Thyroid gland (tissue), 4 donors: ENCODE measurements at places on chromosomes 4 and X. TPM values are rescaled to one million over a fixed set of nuclear protein-coding genes. Genes with fewer than 3 reads are reported as not detected.

Gene ADGRL3
- total RNA-seq, result 2.0 TPM

DNA sequence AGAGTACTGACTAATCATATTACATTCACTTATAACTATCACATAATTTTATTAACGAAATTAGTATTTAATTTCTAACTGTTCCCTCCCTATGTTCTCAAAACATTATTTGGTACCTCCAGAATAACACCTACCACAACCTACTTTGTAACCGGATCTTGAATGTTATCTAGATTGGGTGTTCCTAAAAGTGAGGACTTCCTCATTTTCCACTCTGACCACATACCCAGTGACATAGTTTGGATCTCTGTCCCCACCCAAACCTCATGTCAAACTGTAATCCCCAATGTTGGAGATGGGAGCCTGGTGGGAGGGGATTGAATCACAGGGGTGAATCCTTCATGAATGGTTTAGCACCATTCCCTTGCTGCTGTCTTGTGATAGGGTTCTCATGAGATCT, 21.8 kb downstream of the NR3C2 start:
- H3K4me3 ChIP-seq, result no peak overlapping the region
- no peak for DNase-seq
- H3K4me1 ChIP-seq, result peaks cover 5% of the 10 kb centered on the region
- no peaks in the 10 kb centered on the region for H3K36me3 ChIP-seq

Gene TRO
- total RNA-seq, result 42.1 TPM

Gene UGT2A1
- total RNA-seq, result not detected

Gene P2RY8
- total RNA-seq, result 2.4 TPM

Gene XAGE1A
- total RNA-seq, result not detected

- no peaks in the 10 kb centered on the region for H3K36me3 ChIP-seq
- DNase-seq, result peak; percentile 9
- no peaks in the 10 kb centered on the region for H3K27me3 ChIP-seq
- peaks cover 9% of the 10 kb centered on the region for H3K4me1 ChIP-seq
- no peak overlapping the region for H3K4me3 ChIP-seq
Observed at GRCh38 chr4:89410687-89411086, 103.1 kb upstream of the GPRIN3 start.

DNA sequence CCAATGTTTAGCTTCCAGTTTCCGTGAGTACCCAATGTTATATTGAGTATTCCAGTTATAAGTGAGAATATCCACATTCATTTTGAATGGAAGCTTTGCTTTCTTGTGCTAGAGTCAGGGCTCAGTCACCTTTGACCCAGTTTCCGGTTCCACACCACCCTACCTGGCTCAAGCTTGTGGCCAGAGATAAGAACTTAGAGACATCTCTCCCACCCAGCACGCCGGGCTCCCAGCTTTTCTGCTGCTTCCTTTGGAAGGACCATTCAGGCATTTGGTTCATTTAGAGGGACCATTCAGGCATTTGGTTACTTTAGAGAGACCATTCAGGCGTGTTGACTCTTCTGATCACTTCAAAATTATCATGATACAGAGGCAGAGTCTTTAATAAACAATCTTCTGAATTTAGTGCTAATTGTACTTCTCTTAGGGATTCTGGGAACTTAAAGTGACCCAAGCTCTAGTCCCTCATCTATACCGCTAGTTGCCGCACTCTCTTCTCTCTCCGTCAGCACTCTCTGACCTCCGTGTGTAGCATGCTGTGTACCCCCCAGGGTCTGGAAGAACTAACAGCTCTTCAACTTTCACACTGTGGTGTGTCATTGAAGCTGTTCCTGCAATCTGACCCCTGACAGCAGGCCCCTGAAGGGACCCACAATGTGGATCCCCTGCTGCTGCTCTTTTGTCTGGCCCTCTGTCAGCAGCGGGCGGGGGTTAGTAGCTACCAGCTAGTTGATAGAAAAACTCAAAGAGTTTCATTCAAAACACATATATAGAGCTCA, 943.1 kb downstream of the ARAP2 start:
- H3K27me3 ChIP-seq, result no peaks in the 10 kb centered on the region
- no peaks in the 10 kb centered on the region for H3K36me3 ChIP-seq
- H3K4me1 ChIP-seq, result peaks cover 3% of the 10 kb centered on the region
- DNase-seq, result peak; percentile 14
- no peak overlapping the region for H3K27ac ChIP-seq

DNA sequence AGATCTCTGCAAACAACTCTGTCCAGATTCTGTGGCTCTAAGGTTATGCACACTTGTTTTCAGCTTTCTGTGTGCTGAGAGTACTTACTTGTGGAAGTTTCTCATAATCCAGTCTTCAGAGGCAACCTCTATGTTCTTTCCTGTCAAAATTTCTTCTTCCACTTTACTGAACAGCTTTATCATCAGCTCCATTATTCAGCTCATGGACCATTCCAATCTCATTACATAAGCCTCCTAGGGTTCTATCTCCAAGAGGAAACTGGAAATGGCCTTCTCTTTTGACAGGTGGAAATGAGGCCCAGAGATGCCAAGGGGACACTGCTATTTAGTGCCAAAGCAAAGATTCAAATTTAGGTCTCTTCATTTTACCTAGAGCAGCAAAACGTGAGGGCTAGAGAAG, 61.3 kb downstream of the CHRDL1 start:
- no peaks in the 10 kb centered on the region for H3K4me1 ChIP-seq
- DNase-seq, result no peak
- H3K4me3 ChIP-seq, result no peak overlapping the region
- H3K27ac ChIP-seq, result no peak overlapping the region
- no peaks in the 10 kb centered on the region for H3K27me3 ChIP-seq

GRCh38 chrX:155534800-155535199, 76.4 kb upstream of the F8A3 start:
- DNase-seq, result no peak
- H3K4me3 ChIP-seq, result no peak overlapping the region
- no peak overlapping the region for H3K27ac ChIP-seq
- no peaks in the 10 kb centered on the region for H3K36me3 ChIP-seq
- H3K4me1 ChIP-seq, result no peaks in the 10 kb centered on the region

DNA sequence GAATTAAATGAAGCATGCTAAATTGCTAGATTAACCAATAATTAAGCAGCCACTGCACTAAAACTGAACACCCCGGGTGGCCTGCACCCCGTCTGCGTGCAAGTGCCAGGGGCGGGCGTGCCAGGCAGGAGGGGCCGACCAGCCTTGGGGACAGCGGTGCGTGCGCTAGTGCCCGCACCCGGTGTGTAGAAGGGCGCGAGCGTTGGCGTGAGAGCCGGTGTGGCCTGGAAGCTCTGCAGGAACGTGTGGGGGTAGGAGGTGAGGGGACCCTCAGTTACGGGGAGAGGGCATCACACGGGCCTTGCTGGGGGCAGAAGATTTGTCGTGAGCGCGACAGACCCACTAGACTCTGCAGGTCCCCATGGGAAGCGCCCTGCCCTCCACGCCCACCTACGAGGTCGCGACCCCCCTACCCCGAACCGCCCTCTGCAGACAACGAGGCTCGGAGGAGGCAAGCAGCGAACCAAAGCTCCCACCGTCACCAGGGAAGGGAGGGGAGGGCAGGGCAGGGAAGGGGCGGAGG, 105.8 kb downstream of the FAM53A start:
- peak; percentile 15 for DNase-seq
- H3K4me1 ChIP-seq, result peaks cover 10% of the 10 kb centered on the region
- H3K27ac ChIP-seq, result no peak overlapping the region
- no peaks in the 10 kb centered on the region for H3K27me3 ChIP-seq
- no peaks in the 10 kb centered on the region for H3K36me3 ChIP-seq
